Esophagus squamous epithelium (tissue), 5 donors: ENCODE measurements at places on chromosomes 12 and 14.

GRCh38 chr12:53948650-53949593 is 5.8 kb upstream of the HOXC12 start:
- no peak for DNase-seq

- no peak for DNase-seq
These were observed 42.6 kb upstream of the POC1B start for GRCh38 chr12:89568484-89568883.

DNA sequence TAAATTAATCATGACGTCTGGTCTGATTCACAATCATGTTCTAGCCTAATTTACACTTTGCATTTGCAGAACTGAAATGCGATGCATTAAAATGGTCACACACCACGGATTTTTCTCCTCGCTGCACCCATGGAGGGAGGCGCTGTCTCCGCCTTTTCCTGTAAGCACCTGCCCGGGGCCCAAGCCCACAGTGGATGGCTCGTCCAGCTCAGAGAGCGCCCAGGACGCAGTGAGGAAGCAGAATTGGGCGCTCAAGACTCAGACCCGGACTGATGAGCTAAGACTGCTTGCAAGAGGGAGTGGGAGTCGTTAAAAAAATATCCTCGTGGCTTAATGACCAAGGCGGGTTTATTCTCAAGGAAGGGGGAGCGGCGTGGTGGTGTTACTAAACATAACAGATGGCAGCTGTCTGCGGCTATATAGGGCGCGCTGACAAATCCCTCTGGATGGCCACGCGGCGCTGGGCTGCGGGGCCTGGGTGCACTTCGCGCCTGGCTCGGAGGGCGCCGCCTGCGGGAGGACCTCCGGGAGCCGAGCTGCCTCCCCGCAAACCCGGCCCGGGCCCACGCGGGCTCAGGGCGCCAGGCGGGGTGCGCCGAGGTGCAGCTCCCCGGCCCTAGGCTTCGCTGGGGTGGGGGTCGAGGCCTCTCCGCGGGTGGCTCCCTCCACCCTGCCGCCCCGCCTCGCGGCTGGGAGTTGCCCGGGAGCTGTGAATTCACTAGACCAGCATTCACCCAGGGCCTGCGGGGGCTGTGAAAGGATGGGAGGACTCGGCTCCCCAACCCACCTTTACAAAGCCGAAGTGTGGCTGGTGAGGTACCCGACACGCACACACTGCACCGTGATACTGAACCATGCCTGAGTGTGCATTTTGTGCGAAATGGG is 78.7 kb downstream of the PPM1A start:
- no peak for DNase-seq

DNA sequence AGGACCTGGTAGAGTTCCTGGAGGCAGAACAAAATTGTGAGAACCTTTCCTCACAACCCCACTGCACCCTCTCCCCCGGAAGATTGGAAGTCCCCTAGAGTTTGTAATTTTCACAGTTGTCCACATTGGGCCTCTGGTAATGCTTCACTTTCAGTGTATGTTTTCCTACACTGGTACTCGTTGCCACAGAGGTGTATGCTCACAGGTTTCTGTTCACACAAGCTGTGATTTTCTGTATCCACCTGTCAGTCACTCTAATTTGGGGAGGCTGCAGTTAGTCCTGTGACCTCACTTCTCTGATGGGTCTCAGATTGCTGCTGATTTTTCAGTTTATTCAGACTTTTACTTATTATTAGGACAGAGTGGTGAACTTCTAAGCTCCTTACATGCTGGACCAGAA is 66.4 kb upstream of the BMP4 start:
- DNase-seq = no peak

GRCh38 chr12:15196678-15197505 is 24.3 kb downstream of the RERG start:
- no peak for DNase-seq

- DNase-seq = no peak
These were observed 1108.9 kb downstream of the BCL11B start for GRCh38 chr14:98162856-98163805.

DNA sequence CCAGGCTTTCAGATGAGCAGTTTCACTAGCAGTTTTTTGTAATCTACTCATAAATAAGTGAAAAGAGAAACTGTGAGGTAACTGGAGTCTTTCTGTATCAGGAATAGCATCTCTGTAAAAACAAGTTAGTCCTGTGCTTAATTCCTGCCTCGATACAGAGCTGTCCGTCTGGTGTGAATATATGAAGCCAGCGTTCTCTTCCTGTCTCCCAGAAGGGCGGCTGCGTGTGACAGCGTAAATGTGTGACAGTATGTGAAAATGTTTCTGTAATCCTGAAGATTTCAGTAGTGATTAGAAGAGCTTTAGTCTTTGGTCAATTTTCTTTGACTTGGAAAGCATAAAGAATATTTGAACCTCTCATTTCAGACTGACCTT is 150.3 kb downstream of the FBXL14 start:
- no peak for DNase-seq

GRCh38 chr14:68127166-68127565 is 307.6 kb downstream of the RAD51B start:
- DNase-seq = no peak

- DNase-seq = no peak
These were observed 110.0 kb downstream of the ATP23 start for GRCh38 chr12:58051378-58051777.

DNA sequence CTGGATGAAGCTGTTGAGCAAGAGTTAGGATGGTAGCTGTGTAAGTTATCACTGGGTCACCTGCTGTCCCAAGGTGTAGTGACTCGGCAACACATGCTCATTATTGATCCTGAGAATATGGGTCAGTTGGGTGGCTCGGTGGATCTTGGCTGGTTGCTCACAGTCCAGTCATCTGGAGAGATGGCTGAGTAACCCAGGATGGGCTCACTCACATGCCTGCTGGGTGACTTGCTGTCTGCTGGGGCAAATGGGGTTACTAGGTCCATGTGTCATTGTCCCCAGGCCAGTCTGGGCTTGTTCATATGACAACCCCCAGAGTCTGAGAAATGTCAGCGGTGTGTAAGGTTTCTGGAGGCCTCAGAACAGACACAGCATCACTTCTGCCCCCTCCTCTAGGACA is 69.5 kb downstream of the SLC15A4 start:
- no peak for DNase-seq

DNA sequence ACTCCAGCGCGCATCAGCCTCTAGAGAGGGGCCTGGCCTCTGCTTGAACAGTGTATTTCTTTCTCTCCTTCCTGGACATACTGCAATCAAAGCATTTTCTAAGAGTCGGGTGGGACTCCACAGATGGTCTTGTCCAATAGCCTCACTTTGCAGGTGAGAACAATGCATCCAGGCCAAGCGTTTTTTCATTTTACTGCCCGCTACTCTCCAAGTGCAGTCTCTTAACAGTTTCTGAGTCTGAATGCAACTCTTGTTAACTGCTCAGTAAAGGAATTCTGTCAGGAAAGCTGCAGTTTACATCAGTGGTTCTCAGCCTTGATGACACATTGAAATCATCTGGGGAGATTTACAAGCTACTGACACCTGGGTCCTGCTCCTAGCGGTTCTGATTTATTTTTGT is 57.0 kb downstream of the IRF2BPL start:
- DNase-seq = no peak

- no peak for DNase-seq
These were observed 341.0 kb upstream of the FKBP4 start for GRCh38 chr12:2453761-2454090.

GRCh38 chr12:104665296-104665695 is 208.5 kb downstream of the CHST11 start:
- DNase-seq = no peak

DNA sequence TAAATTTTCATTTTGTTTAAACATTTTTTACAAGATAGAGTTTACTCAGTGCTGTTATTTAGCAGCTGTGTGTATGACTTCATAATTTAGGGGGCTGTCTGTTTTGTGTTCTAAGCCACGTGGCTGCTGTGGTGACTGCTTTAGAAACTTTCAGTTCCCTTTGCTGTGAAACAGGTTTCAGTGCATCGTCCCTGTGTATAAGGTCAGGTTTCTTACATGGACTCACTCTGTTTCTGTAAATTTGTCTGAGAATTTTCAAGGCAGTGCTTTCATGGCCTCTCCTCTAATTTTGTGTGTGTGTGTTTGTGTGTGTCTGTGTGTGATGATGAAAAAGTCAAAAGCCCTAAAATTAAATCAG is 32.4 kb downstream of the BICD1 start:
- DNase-seq = no peak

- DNase-seq = no peak
These were observed 5.8 kb downstream of the KERA start for GRCh38 chr12:91052026-91052425.

- DNase-seq = no peak
These were observed 131.3 kb downstream of the KTN1 start for GRCh38 chr14:55711175-55711811.

DNA sequence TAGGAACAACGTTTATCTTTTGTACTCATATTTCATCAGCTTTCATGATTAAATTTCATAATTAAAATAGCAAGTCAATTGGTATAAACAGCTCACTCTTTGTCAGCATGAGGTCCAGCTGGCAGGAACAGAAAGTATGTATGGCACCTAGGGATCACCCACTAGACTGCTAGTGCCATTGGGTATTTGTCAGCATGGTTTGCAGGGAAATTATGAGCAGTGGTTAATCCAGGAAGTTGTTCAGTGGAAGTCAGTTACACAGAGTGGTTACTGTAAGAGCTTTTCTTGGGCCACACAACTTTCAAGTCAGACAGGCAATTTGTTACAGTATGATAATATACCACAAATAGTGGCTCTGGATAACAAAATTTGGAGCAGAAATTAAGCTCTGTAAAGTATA is 340.3 kb upstream of the RGS6 start:
- DNase-seq = no peak

- DNase-seq = no peak
These were observed 40.3 kb downstream of the NOPCHAP1 start for GRCh38 chr12:105026411-105026810.

GRCh38 chr14:71583194-71583593 is 349.0 kb upstream of the RGS6 start:
- DNase-seq = no peak

DNA sequence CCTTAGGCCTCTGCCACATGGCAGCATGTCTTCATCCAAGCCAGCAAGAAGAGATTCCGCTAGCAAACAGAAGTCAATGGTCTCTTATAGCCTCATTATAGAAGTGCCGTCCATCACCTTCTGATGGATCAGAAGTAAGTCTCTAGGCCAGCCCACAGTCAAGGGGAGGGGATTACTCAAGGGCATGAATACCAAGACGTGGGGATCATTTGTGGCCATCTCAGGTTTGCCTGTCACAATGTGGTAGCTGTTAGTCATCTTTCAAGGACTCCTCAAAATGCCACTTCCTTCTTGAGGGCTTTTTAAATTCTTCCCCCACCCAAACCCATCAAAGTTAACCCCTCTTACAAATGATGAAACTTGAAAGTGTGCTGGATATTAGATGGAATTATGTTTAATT is 8.1 kb upstream of the ADCY6 start:
- no peak for DNase-seq

- no peak for DNase-seq
These were observed 138.7 kb upstream of the FGD4 start for GRCh38 chr12:32260696-32261095.

DNA sequence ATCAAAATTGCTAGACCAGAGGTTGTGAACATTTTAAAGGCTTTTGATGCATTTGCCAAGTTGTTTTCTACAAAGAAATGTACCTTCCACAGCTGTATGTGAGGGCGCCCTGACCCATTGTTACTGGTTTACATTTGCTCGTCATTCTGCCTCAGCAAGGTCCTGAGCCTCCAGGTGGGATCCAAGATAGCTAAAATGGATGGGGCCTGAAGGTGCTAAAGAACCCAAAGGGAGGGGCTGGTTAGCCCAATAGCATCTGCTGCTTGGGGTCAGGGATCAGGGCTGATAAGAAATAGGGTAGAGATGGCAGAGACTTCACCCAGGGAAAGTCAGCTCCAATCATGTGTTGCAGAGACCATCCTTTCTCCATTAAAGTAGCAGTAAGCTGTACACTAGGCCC is 43.1 kb downstream of the GALNT16 start:
- no peak for DNase-seq

- DNase-seq = no peak
These were observed 230.9 kb upstream of the DDHD1 start for GRCh38 chr14:53384073-53384472.

GRCh38 chr14:23432102-23432925 is 3.1 kb downstream of the MYH7 start:
- DNase-seq = no peak

GRCh38 chr14:39230416-39231035 is 3.2 kb upstream of the MIA2 start:
- no peak for DNase-seq

- no peak for DNase-seq
These were observed 26.6 kb downstream of the DCN start for GRCh38 chr12:91155990-91156389.

GRCh38 chr12:18981732-18982131 is 147.8 kb upstream of the PLEKHA5 start:
- DNase-seq = no peak

- no peak for DNase-seq
These were observed 506 bp upstream of the TBX5 start for GRCh38 chr12:114406316-114406983.

GRCh38 chr12:48691826-48692487 is 9.9 kb upstream of the KANSL2 start:
- no peak for DNase-seq

DNA sequence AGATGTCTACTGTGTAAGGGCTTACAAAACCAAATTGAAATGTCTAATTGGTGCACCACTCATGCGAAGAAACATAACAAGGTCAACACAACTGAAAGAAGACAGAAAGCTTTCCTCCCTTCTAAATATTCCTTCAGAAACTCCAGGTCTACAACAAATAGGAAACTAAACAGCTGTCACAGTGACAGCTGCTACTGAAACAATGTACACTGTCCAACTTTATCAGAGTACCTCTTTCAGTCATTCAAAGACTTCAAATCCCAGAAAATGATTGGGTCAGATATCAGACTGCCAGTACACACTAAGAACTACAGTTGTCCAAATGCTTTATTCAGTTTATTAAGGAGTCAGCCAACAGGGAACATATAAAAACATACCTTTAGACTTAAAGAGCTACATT is 35.2 kb downstream of the CEP128 start:
- DNase-seq = no peak

DNA sequence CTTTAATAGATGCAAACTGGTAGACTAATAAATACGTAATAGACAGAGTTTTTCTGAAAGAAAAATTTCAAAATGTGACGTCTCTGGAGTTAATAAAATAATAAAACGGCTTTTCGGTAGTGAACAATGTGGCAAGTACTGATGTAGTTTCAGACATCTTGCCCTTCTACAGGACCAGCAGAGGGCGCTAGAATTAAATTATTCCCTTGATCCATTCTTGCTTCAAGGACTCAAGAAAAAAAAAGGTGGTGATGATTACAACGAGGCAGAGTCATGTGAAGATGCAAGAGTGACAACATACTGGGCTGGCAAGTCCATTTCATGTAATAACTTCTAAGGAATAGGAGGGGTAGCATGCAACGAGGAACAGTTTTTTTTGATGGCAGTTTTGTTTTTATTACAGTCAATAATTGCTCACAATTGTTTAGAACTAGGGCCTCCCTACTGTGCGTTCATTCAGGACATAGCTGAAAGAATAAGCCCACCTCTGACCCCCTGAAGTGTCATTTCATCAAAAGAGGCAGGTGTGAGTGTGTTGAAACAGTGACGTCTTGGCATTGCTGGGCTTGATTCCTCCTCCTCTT is 101.0 kb upstream of the GZMB start:
- no peak for DNase-seq

GRCh38 chr12:98422812-98423211 is 92.6 kb upstream of the TMPO start:
- DNase-seq = no peak
